Peyer's patch (tissue), 4 donors: ENCODE measurements at places on chromosomes 2 and 18. TPM values are rescaled to one million over a fixed set of nuclear protein-coding genes. Genes with fewer than 3 reads are reported as not detected.

C1GALT1C1L gene
- total RNA-seq = not detected

GRCh38 chr2:167825664-167826063 lies 421.7 kb downstream of the STK39 start:
- DNase-seq = no peak

- DNase-seq = no peak
Observed at GRCh38 chr2:31032475-31032874, 105.8 kb downstream of the GALNT14 start.

DHRS9 gene
- 10.2 TPM for total RNA-seq

DNA sequence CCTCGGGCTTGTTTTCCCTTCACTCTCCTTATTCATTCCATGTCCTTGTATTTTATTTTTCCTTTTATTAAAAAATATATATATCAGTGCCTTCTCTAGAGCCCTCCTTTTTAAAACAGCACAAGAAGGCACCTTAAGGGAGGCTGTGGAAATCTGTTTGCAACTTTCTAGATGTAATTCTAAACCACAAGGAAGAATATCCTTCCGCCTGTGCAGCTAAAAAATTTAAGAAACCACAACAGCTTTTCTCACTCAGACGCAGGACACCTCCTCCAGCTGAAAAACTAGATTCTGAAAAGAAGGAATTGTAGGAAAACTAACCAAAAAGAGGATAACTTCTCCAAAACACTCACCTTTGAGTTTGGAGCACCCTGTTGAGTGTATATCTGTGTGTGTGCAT lies 142.2 kb downstream of the BCL11A start:
- no peak for DNase-seq

GRCh38 chr18:11324956-11325882 lies 175.8 kb upstream of the PIEZO2 start:
- no peak for DNase-seq
